ENCODE measurements at places on chromosomes 16 and 17.

DNA sequence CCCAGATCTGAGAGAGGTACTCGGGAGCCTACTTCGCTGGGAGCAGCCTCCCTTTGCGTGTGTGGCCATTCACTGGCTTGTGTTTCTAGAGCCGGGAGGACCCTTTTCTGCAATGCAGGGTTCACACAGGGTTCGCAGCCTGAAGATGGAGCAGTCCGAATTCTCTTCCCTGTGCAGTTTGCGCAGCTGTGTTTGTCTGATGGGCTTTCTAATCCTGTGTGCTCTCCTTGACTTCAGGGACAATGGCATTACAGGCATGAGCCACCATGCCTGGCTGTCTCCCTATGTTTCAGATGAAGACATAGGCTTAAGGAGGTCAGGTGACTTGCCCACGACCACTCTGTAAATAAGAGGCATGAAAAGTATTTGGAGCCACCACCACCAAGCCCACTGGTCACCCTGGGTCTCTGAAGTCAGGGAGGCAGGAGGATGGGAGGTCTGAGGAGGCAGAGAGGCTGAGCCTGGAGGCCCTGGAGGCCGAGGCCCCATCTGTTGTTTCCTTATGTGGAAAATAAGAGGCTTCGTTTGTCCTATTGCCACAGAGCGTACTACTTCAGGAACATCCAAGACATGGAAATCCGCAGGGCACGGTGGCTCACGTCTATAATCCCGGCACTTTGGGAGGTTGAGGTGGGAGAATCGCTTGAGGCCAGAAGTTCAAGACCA is 5.0 kb upstream of the STH start:
- no peak for DNase-seq

GRCh38 chr16:65667011-65667578 is 545.2 kb upstream of the CDH11 start:
- DNase-seq = no peak

- DNase-seq = no peak
These were observed 652 bp downstream of the ARL5C start for GRCh38 chr17:39165178-39165840.

GRCh38 chr16:78955206-78955605 is 645.3 kb downstream of the MAF start:
- DNase-seq = no peak

DNA sequence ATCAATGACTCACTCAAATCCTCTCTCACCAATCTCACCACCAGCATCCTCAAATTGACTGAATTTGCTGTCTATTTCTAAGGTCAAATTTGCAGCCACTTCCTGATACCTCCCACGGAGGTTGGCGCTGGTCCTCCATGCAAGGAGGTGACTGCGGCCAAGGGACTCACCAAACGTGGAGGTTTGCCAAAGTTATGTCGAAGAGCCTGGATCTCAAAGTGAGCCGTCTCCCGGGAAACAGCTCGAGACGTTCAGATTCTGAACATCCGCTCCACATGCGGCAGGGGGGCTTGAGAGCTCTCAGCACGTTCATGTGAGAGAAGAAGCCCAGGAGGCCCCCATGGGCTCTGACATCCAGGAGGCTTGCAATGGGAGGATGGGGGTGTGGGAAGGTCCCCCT is 22.6 kb downstream of the LGALS3BP start:
- DNase-seq = no peak

DNA sequence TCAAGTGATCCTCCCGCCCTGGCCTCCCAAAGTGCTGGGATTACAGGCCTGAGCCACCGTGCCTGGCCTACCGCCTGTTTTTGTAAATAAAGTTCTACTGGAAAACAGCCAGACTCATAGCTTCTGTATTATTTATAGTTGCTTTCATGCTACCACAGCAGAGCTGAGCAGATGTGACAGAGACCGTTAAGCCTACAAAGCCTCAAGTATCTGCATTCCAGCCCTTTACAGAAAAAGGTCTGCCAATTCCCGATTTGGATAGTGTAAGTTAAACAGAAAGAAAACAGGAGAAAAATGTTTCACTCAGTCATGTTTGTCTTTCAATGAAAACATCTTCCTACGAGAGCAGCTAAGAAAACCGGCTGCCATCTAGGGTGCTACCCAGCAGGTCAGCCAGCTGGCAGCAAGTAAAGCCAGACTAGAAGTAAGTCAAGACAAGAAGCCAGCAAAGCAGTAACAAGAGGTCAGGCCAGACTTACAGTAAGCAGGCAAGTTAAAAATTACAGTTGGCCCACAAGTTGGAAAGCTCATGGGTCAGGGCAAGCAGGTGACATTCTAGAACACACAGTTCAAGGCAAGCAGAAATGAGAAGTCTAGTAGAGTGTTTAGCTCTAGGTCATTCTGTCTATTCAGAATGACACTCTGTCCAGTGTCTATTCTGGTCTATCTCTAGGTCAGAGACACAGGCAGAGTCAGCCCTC is 17.7 kb downstream of the NCBP3 start:
- no peak for DNase-seq

DNA sequence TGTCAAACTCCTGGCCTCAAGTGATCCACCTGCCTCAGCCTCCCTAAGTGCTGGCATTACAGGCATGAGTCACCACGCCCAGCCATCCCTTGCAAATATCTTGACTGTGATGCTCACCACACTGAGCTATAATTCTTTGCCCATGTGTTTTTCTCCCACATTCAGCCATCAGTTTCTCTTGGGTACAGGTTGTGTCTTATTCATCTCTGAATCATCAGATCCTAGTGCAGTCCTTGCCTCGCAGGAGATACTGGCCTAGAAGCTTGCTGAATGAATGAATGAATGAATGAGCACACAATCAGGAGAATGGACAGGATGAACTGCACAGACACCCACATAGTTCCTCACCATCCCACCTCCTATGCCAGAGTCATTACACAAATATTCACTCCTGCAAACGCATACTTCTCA is 24.4 kb upstream of the ETV4 start:
- DNase-seq = no peak

- DNase-seq = no peak
These were observed 590.5 kb downstream of the CDH11 start for GRCh38 chr16:64531401-64531800.

GRCh38 chr16:21190599-21190998 is 20.8 kb downstream of the ZP2 start:
- no peak for DNase-seq

DNA sequence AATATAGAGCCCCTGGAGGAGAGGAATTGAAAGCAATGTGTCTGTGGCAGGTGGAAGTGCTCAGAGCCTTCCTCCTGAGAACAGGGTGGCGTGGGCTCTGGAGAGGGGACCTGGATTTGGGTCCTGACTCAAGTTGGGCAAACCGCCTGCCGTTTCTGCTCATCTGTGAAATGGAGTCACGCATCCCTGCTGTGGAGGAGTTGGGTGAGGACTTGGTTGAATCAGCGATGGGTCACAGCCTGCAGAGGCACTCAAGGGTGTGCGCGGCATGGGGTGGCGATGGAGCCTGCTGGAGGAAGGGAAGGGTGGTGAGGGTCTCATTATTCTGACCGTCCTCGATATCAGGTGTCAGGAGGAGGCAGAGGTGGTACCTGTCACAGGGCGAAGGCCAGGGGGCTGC is 3.1 kb downstream of the ADAD2 start:
- DNase-seq = no peak

DNA sequence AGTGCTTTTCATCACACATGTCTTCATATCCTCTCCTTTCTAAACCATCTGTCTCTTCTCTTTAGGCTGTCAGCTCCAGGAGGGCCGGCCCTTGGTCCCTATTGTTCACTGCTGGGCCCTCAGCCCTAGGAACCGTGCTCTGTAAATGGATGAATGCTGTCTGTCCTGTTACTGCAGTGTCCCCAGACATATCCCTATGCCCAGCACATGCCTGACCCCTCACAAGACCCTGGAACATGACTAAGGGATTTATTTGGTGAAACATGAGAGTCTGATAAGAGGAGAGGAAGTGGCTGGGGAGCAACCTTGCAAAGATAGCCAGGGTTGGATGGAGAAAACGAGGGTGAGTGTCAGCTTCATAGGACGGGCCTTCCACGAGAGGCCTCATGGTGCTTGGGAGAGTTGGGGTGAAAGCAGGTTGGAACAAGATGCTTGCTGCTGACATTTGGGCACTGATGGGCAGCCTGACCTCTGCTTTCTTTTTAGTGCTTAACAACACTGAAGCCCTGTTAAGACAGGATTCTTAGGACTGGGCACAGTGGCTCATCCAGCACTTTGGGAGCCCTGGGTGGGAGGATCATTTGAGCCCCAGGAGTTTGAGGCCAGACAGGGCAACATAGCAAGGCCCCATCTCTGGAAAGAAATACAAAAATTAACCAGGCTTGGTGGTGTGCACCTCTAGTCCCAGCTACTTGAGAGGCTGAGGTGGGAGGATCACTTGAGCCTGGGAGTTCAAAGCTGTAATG is 39.0 kb downstream of the ABCC1 start:
- DNase-seq = no peak

GRCh38 chr16:49652456-49653172 is 203.3 kb downstream of the ZNF423 start:
- DNase-seq = no peak

- DNase-seq = no peak
These were observed 41.0 kb downstream of the STAT5A start for GRCh38 chr17:42329025-42329976.

DNA sequence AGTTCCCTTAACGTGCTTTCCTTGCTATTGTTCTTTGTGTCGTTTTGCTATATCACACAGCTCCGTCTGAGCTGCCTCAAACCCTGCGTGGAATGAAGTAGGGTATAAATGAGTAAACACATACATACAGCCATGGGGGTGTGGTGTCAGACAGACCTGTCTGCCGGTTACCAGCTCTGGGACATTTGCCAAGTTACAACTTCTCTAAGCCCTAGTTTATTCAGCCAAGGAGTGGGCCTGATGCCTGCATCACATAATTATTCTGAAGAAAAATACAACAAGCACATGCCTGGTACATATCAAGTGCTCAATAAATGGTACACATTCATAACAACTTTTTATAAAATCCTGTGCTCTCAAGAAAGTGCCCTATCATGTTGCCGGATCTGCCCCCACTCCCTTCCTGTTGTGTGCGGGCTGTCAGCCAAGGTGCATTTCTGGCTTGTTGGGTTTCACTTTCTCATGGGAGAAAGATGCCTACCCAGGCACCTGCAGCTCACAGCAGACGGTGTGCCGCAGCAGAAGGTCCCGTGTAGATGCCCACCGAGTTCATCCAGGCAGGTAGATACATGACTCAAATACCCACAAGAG is 30.5 kb downstream of the SMPD3 start:
- peak; percentile 85 for DNase-seq

- no peak for DNase-seq
These were observed 21.6 kb upstream of the KPNB1 start for GRCh38 chr17:47628014-47628566.

GRCh38 chr16:3787924-3788661 is 70.8 kb upstream of the TRAP1 start:
- no peak for DNase-seq

- DNase-seq = no peak
These were observed 4.4 kb downstream of the CLEC19A start for GRCh38 chr16:19289811-19290485.

DNA sequence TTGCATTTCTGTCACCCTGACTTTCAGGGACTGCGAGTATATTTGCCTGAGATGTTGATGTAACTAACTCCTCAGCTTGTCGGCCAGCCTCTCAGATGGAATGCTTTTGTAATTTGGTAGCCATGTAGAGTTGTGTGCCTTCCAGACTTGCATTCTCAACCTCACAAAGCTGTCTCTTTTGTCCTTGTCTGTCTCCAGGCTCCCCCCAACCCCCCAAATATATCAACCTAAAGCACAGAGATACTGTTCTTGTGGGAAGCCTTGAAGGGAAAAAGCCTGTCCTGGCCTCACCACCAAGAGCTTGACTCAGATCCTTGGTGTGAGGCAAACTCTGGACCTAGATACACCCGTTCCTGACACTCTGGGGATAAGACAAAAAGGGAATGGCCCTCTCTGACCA is 18.4 kb downstream of the SAP30BP start:
- no peak for DNase-seq

DNA sequence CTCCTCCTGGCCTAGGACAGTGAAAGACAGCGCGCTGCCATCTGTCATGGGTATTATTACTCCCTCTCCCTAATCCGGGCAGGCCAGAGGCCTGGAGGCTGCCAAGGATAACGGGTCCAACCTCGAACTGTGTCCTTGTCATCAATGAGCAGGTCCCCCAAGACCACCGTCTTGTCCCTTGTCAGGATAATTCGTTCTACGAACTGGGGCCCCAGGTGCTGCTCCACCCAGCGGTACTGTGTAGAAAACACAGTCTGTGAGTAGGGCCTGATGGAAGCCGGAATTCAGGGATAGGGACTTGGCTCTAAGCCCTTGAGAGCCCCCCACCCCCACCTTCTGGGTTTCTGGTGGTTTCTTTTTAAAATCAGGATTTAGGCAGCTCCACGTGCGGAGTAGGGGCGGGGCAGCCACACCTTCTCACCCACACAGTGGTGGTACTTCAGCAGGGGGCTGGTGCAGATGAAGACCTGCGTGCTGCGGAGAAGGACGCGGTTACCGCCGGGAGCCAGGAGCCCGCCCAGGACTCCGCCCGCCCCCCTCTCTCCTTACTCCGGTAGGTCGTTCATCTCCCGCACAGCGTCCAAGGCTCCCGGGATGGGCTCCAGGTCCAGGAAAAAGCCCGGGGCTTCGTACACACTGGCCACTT is 787 bp downstream of the NT5C start:
- no peak for DNase-seq

Data from CD4-positive, alpha-beta memory T cell (primary cell).